Liver (tissue), 10 donors: ENCODE measurements at places on chromosomes 3 and 15. TPM values are rescaled to one million over a fixed set of nuclear protein-coding genes. Genes with fewer than 3 reads are reported as not detected.

DNA sequence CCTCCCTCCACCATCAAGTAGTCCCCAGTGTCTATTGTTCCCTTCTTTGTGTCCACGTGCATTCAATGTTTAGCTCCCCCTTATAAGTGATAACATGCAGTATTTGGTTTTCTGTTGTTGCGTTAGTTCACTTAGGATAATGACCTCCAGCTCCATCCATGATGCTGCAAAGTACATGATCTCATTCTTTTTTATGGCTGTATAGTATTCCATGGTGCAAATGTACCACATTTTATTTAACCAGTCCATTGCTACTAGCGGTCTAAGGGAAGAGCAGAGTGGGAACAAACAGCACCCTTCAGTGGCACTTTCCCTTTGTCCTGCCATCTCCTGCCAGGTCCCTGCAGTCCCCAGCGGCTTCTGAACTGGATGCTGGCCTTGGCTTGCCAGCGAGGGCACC, 69.1 kb downstream of the LRRK1 start:
- H3K27ac ChIP-seq: no peak overlapping the region
- H3K27me3 ChIP-seq: no peaks in the 10 kb centered on the region
- H3K36me3 ChIP-seq: no peaks in the 10 kb centered on the region

- H3K4me1 ChIP-seq: peaks cover 3% of the 10 kb centered on the region
- no peaks in the 10 kb centered on the region for H3K27me3 ChIP-seq
- H3K27ac ChIP-seq: no peak overlapping the region
- H3K4me3 ChIP-seq: no peak overlapping the region
Observed at GRCh38 chr3:67622652-67623051, 31.8 kb downstream of the SUCLG2 start.

- H3K36me3 ChIP-seq: no peaks in the 10 kb centered on the region
- H3K4me1 ChIP-seq: no peaks in the 10 kb centered on the region
- H3K4me3 ChIP-seq: no peak overlapping the region
Observed at GRCh38 chr3:123061856-123062255, 5.0 kb upstream of the PDIA5 start.

- peak; percentile 87 for DNase-seq
- no peaks in the 10 kb centered on the region for H3K27me3 ChIP-seq
- peak within 1 kb of the TSS; percentile 84 for H3K27ac ChIP-seq
- no peaks in the 10 kb centered on the region for H3K36me3 ChIP-seq
- peak within 1 kb of the TSS; percentile 61 for H3K4me3 ChIP-seq
Observed at GRCh38 chr15:72685925-72686794, at the start of the genes BBS4 and HIGD2B. Gene BBS4 (plus strand): TSS chr15:72686207. CDS start chr15:72686228, 21 bp downstream. Gene HIGD2B (minus strand): TSS chr15:72686182. CDS start chr15:72676374, 9,808 bp downstream.

GRCh38 chr3:24286405-24286804, 208.2 kb downstream of the THRB start:
- H3K4me3 ChIP-seq: no peak overlapping the region
- no peaks in the 10 kb centered on the region for H3K36me3 ChIP-seq
- no peaks in the 10 kb centered on the region for H3K4me1 ChIP-seq
- DNase-seq: no peak

DNA sequence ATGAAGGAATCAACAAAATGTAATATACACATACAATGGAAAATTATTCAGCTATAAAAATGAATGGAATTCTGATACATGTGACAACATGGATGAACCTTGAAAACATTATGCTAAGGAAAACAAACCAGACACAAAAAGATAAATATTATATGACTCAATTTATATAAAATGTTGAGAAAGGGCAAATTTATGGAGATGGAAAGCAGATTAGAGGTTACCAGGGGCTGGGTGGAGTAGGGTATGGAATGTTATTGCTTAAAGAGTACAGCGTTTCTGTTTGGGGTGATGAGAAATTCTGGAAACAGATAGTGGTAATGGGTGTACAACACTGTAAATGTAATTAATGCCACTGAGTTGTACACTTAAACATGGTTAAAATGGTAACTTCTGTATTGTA, 50.9 kb downstream of the EMC4 start:
- no peak for DNase-seq
- H3K36me3 ChIP-seq: no peaks in the 10 kb centered on the region
- no peaks in the 10 kb centered on the region for H3K27me3 ChIP-seq
- H3K4me1 ChIP-seq: no peaks in the 10 kb centered on the region
- no peak overlapping the region for H3K4me3 ChIP-seq

GRCh38 chr15:75817138-75817935, 25.9 kb upstream of the UBE2Q2 start:
- no peak overlapping the region for H3K27ac ChIP-seq
- H3K36me3 ChIP-seq: no peaks in the 10 kb centered on the region
- no peaks in the 10 kb centered on the region for H3K27me3 ChIP-seq
- no peaks in the 10 kb centered on the region for H3K4me1 ChIP-seq
- DNase-seq: no peak
- no peak overlapping the region for H3K4me3 ChIP-seq

DNA sequence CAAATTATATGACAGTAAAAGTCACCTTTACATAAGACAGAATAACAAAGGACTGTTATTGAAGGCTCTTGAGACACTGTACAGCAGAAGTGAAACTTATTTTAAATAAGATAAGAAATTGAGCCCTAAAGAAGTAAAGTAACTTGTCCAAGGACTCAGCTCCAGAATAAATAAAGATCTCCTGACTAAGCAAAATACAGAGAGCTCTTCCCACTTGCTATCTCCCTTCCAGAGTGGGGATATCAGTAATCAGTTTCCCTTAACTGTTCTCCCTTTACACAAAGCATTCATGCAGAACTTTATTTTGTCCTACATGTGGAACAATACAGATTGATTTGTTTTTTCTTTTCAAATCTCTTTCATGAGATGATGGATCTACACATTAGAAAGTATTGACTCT, 129.5 kb upstream of the BHLHE40 start:
- no peak for DNase-seq
- no peaks in the 10 kb centered on the region for H3K27me3 ChIP-seq
- H3K36me3 ChIP-seq: no peaks in the 10 kb centered on the region
- no peaks in the 10 kb centered on the region for H3K4me1 ChIP-seq

- DNase-seq: no peak
- H3K27me3 ChIP-seq: no peaks in the 10 kb centered on the region
- no peaks in the 10 kb centered on the region for H3K4me1 ChIP-seq
- no peak overlapping the region for H3K27ac ChIP-seq
Observed at GRCh38 chr3:183517607-183518006, 37.9 kb downstream of the KLHL6 start.

GP9 gene
- 12.0 TPM for total RNA-seq

ZNF80 gene
- not detected for total RNA-seq

GOLGA8G gene
- total RNA-seq: not detected
